Osteocyte (in vitro differentiated cells): ENCODE measurements at places on chromosomes 1 and 21. TPM values are rescaled to one million over a fixed set of nuclear protein-coding genes. Genes with fewer than 3 reads are reported as not detected.

The RIPK4 gene
- total RNA-seq = 2.4 and 2.7 TPM in 2 replicates

DNA sequence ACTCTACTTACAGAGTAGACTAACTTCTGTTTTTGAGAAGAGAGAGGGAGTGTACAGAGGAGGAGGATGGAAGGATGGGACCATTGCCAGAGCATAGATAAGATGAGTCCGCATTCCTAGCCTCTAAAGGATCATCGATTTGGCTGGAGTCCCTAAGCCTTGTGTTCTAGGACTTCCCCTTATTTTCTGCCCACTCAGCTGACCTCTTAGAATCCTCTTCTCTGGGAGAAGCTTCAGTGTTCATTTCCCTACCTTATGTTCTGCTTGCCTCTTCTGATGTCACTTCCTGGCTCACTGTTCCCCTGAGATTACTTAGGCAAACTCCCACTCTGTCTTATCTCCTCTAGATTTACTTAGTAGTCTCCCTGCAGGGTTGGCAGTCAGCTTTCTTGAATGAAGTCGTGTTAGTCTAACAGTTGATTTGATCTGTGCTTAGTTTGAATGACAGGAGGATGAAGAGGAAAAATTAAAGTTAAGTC, 156.7 kb downstream of the SYT2 start:
- DNase-seq = no peak

GRCh38 chr21:22374218-22374969, 1376.2 kb downstream of the NCAM2 start:
- no peak for DNase-seq

DNA sequence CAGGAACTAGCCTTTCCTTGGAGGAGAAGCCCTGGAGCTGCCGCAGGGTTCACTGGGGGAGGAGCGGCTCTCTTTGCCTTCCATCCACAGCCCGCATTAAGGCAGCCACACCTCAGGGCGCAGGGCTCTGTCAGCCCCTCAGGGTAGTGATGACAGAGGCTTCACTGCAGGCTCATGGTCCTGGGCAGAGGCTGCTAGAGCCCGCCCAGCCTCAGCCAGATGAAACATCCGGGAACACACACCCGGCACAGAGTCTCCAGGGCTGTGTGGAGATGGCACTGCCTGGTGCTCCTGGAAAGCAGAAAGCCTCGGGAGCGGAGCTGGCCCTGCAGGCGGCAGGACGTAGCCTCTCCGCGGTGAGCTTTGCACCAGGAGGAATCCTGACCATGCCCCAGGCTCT, 29.4 kb upstream of the PEX10 start:
- DNase-seq = no peak

GRCh38 chr1:226946285-226946684, 6.2 kb downstream of the COQ8A start:
- DNase-seq = no peak
